ENCODE measurements at places on chromosomes 12 and 14. TPM values are rescaled to one million over a fixed set of nuclear protein-coding genes. Genes with fewer than 3 reads are reported as not detected.

DNA sequence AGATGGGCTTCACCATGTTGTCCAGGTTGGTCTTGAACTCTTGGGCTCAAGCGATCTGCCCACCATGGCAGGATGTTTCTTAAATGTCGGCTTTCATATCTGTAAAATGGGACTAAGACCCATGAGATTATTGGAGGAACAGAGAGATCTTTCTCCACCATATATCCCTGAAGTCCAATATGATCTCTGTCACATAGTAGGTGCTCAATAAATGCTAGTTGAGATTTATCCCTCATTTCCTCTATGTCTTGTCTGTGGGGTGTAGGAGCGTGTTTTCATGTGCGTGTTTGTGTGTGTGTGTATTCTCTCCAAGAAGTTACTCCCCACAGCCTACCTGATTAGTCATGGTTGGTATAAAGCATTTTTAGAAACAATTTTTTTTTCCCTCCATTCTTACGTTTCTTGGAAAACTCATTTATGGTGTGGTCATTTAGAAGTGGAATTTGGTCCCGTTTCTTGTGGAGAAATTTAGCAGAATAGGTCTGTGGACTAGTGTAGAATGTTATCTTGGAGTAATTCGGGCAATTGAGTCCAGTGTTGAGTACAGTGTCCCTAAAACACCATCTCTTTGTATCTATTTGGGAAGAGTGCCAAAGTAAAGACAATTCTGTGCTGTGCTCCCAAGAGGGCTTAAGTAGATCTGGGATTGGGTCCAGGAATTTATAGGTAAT lies 4.3 kb downstream of the STRAP start:
- DNase-seq: no peak

DNA sequence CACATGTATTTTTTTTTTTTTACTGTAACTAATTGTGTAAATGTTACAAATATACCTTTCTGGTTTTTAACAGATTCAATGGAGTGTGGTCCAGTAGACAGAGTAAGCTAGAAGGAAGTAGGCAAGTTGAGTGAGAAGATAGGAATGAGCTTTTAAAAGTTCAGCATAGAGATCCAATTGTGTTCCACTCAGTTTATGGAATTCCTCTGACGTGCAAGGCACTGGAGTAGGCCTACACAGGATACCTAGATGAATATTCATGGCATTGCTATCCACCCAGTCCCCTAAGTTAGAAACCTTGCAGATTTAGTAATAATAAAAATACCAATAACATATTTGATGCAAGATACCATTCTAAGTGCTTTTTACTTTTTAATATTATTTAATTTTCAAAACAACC lies 225.6 kb upstream of the ARID2 start:
- DNase-seq: no peak

A2M gene
- 971 TPM for total RNA-seq

DNA sequence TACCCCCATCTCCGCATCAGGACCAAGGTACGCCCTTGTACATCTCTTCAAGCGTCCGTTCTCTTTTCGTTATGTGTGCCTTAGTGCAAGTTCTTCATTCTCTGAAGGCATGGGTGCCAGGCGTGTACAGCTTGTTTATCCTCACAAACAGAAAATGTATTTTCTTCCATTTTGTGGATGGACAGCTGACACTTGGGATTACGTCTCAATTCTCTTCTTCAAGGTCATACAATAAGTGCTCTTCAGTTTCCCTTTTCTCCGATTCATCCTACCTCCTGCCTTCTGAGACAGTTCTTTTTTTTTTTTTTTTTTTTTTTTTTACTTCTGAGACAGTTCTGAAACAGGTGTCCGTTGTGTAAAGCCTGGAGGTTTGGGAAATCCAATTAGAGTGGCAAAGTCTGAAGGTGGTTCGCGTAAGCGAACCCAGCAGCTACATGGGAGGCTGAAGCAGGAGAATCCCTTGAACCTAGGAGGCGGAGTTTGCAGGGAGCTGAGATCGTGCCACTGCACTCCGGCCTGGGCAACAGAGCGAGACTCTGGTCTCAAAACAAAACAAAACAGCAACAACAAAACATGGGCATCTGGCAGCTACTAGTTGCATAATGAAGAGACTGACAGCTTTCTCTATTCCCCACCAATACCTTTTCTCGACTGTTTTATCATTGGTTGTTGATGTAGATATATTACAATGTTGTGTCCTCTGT lies 734 bp downstream of the COX6A1 start:
- no peak for DNase-seq

DNA sequence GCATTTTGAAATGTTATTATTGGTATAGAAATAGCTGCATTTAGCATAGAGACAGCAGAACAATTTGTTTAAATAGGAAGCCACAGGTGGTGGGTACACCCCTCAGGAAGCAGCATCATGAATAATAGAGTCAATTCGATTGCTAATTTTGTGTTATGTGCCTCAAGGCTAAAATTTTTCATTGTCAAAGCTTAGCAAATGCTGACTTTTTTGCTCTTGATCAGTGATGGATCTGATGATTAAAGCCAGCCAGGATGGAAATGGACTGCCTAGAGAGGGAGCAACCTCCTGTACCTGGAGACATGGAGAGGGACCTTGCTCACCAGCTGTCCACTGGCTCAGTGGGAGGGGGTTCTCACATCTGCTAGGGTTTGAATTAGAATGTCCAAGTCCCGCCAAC lies 4.5 kb upstream of the KRT8 start:
- DNase-seq: no peak

DNA sequence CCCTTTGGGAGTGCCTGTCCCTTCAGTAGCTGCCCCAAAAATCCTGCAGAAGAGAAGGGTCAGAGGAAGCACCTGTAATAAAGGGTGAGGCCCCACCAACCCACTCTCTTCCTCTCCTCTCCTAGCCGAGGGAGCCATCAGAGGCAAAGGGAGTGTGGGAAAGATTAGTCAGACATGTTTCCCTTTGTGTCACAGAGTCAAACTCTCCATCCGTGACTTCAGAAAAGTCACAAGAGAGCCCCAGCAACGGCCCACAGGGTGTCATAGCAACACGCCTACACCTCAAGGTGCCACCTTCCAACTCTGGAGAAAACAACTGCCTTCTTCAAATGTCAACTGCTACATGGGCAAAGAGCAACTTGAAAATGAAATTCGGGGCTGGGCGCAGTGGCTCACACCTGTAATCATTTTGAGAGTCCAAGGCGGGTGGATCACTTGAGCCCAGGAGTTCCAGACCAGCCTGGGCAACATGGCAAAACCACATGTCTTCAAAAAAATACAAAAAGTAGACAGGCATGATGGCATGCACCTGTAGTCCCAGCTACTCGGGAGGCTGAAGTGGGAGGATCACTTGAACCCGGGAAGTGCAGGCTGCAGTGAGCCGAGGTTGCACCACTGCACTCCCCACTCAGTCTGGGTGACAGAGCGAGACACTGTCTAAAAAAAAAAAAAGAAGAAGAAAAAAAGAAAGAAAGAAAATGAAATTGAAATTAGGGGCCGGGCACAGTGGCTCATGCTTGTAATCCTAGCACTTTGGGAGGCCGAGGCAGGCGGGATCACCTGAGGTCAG lies 17.7 kb upstream of the CD27 start:
- DNase-seq: no peak

SLC6A15 gene
- 0.28 TPM for total RNA-seq

GRCh38 chr12:117768860-117769259 lies 199.9 kb downstream of the KSR2 start:
- no peak for DNase-seq

- DNase-seq: no peak
Measured at GRCh38 chr12:75549989-75550388, 38.6 kb upstream of the KRR1 start.

DNA sequence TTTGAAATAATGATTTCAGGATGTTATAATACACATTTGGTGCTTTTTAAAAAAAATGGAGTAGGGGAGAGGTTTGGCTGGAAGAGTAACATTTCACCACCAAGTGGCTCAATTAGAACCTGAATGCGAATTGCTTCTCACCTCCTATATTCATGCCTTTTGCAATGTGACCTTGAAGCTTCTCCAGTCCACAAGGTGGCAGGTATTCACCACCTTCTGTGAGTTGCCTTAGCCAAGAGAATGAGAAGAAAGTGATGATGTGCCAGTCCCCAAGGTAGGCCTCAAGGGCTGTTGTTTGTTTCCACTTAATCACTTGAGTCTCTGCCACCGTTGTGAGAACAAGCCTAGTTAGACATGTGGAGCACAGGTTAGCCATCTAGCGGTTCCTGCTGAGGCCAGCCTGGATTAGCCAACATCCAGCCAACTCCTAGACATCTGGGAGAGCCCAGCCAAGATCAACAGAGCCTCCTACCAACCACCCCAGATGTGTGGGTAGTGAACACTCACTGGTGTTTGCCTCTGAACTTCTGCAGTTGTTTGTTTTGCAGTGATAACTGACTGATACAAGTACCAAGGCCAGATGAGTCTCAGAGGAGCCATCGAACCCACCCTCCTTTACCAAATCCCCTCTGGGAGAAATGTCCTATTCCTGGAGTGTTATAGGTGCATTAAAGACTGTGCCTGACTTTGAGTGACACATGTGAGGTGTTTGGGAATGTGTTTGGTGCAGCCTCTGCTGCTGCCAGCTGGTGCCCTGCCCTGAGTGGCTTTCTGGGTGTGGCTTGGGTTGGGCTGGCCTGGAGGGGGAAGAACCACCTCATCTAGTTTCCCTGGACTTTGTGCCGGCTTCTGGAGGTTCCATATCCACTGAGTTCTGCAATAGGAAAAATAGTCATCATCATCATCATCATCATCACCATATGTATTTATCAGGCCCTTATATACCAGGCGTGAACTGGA lies 132.5 kb upstream of the RFLNA start:
- DNase-seq: no peak

- no peak for DNase-seq
Measured at GRCh38 chr12:45939759-45940158, 50.6 kb downstream of the SCAF11 start.

GRCh38 chr12:65655074-65655493 lies 169.2 kb upstream of the HMGA2 start:
- DNase-seq: no peak

All from kidney (tissue), 22 donors.